ENCODE measurements at places on chromosomes 2 and 18. TPM values are rescaled to one million over a fixed set of nuclear protein-coding genes. Genes with fewer than 3 reads are reported as not detected.

CHRND gene
- total RNA-seq, result not detected

TSGA10 gene
- total RNA-seq, result 13.5 TPM

TSHZ1 gene
- total RNA-seq, result 6.5 TPM

UGT1A4 gene
- 73.6 TPM for total RNA-seq

PRKAG3 gene
- not detected for total RNA-seq

DIPK1C gene
- total RNA-seq, result not detected

CRYBA2 gene
- total RNA-seq, result not detected

MAP3K19 gene
- total RNA-seq, result not detected

KIAA2012 gene
- not detected for total RNA-seq

ALPP gene
- total RNA-seq, result 47.5 TPM

RAPGEF4 gene
- not detected for total RNA-seq

EN1 gene
- total RNA-seq, result not detected

KYNU gene
- total RNA-seq, result 44.5 TPM

STARD6 gene
- total RNA-seq, result not detected

LCT gene
- not detected for total RNA-seq

EGR4 gene
- total RNA-seq, result not detected

DSC1 gene
- 0.09 TPM for total RNA-seq

FBXO15 gene
- total RNA-seq, result 2.2 TPM

AOX1 gene
- 5.1 TPM for total RNA-seq

PSMA8 gene
- total RNA-seq, result not detected

CRIM1 gene
- total RNA-seq, result 154 TPM

VIT gene
- not detected for total RNA-seq

CDH2 gene
- 8.5 TPM for total RNA-seq

ACMSD gene
- total RNA-seq, result not detected

HOXD13 gene
- total RNA-seq, result not detected

SMAD7 gene
- total RNA-seq, result 5.8 TPM

LYG1 gene
- total RNA-seq, result 0.78 TPM

NPPC gene
- not detected for total RNA-seq

REG1B gene
- total RNA-seq, result not detected

GYPC gene
- total RNA-seq, result not detected

AMMECR1L gene
- 17.1 TPM for total RNA-seq

CFAP65 gene
- not detected for total RNA-seq

DLX2 gene
- total RNA-seq, result 0.65 TPM

PKP4 gene
- 59.1 TPM for total RNA-seq

ABCG5 gene
- not detected for total RNA-seq

AFF3 gene
- total RNA-seq, result not detected

ABCA12 gene
- 1.8 TPM for total RNA-seq

FAM237A gene
- total RNA-seq, result not detected

ERICH2 gene
- 2.0 TPM for total RNA-seq

STEAP3 gene
- 26.3 TPM for total RNA-seq

GPBAR1 gene
- 0.20 TPM for total RNA-seq

SLC16A14 gene
- total RNA-seq, result 0.57 TPM

OR6B2 gene
- total RNA-seq, result not detected

LOXL3 gene
- total RNA-seq, result 3.1 TPM

DUSP19 gene
- 6.2 TPM for total RNA-seq

ZNF396 gene
- 2.0 TPM for total RNA-seq

DUSP2 gene
- 5.2 TPM for total RNA-seq

IFIH1 gene
- total RNA-seq, result 4.7 TPM

TMEM247 gene
- total RNA-seq, result not detected

FOXD4L1 gene
- total RNA-seq, result 0.43 TPM

FSIP2 gene
- total RNA-seq, result 0.22 TPM

CMPK2 gene
- total RNA-seq, result not detected

PXDN gene
- 92.2 TPM for total RNA-seq

All from PC-9 (cell line).